NCI-H510A treated with DMSO at 0.1 percent for 48 hours (cell line): ENCODE measurements at places on chromosomes 6 and 20.

DNA sequence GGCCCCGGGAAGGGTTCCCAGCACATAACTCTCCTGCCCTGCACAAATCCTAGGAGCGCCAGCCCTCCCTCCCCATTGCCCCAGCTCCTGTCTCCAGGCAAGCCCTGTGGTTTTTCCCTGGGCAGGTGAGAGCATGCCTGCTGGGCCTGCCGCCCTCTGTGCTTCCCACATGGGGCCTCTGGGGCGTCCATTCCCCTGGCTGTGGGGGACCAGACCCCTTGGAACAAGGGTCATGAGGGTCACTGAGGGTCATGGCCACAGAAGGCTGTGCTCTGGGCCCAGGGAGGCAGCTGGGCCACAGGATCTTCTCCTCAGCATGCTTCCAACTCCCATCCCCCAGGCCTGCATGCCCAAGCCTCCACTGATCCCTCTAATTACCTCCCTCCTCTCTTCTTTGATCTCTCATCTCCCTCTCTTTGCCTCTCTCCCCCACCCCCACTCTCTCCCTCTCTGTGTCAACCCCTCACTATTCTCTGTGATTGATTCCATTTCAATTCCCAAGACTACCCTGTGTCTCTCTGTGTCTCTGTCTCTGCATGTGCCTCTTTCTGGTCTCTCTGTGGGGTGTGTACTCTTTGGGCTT lies 6.1 kb downstream of the MDFI start:
- peak; percentile 56 for DNase-seq

DNA sequence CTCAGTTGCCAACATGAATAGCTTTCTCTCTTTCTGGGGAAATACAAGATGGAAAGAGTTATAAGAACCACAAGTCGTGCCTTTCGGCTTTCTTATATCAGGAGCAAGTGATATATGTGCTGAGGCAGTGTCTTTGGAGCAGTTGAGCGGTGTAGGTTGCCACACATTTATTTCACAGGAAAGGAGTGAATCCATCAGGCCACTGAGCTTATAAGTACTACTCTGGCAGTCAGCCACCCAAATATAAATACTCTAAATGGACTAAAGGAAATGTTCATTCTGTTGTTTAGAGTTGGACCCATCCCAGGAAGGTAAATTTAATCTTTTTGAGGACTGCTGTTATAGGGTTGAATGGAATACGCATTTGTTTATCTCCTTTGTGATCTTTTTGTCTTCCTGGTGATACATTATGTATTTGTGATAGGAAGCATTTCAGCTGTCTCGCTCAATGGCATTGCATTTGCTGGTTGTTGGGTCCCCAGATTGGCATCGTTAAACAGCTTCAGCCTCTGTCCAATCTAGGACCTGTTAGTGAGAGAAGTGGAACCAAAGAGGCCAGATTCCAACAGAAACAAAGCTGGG lies 139.7 kb downstream of the SOBP start:
- no peak for DNase-seq

- DNase-seq: no peak
These were observed 35.8 kb downstream of the CDC5L start for GRCh38 chr6:44423306-44423705.

- DNase-seq: no peak
These were observed 6.2 kb downstream of the SLC9A8 start for GRCh38 chr20:49818816-49819215.

- DNase-seq: no peak
These were observed 391.9 kb downstream of the CD109 start for GRCh38 chr6:74087899-74088298.

- peak; percentile 35 for DNase-seq
These were observed 508 bp downstream of the NOP56 start for GRCh38 chr20:2652724-2653555.

DNA sequence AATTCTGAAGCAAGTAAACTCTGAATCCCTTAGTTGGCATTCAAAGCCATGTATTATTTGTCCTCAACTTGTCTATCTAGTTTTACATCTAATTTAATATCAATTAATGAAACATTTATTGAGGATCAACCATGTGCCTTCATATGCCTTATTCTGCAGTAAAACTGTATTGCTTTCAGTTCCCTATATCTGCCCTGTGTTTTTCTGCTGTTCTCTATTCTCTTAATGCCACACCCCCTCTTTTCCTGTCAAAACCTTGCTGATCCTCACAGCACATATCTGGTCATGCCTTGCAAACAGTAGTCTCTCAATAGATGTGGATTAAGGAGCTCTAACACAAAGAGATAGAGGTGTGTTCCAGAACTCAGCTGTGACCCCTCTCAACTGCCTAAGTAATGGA lies 2.0 kb downstream of the FIG4 start:
- no peak for DNase-seq

GRCh38 chr6:42030585-42031506 lies 19.5 kb upstream of the TAF8 start:
- DNase-seq: no peak

GRCh38 chr6:135088818-135089809 lies 34.5 kb upstream of the HBS1L start:
- no peak for DNase-seq

DNA sequence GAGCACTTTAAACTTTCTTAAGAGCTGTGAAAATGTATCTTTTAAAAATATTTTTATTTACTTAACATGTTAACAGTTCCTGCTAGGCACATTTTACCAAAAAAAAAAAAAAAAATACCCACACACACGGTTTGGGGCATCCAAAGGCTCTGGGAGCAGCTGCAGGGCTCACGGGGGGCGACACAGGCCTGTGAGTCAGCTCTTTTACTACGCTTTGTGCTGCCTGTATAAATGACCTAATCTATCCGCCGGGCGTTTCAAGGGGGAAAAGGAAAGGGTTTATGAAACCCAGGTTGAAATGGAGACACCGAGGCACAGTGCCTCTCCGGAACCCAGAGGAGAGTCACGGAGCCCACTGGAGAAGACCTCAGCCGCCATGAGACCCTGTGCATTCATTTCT lies 40.4 kb downstream of the DLL1 start:
- DNase-seq: no peak

- no peak for DNase-seq
These were observed 492.0 kb upstream of the SULF2 start for GRCh38 chr20:48277266-48277665.

- no peak for DNase-seq
These were observed 133.9 kb upstream of the MYLIP start for GRCh38 chr6:15994814-15995459.

DNA sequence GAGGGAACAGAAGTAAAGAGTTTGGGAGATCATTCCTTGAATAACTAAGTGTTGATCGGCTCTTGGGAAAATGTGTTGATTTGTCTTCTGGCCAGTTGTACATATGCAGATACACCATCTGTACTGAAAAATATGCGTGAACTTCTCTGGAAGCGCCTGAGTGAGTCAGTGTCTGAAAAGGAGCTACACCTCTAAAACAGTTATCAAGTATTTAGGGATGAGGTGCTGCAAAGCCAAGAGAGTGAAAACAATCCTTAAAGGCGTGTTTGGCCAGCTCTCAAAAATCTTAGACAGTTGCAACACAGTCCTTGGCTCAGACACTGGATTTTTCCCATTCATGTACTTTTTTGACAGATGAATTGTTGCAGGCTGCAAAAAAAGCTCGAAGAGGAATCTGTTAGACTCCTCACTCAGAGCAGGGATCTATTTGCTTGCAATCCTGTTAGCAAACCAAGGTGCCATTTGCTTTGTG lies 61.3 kb downstream of the BMP6 start:
- DNase-seq: no peak

DNA sequence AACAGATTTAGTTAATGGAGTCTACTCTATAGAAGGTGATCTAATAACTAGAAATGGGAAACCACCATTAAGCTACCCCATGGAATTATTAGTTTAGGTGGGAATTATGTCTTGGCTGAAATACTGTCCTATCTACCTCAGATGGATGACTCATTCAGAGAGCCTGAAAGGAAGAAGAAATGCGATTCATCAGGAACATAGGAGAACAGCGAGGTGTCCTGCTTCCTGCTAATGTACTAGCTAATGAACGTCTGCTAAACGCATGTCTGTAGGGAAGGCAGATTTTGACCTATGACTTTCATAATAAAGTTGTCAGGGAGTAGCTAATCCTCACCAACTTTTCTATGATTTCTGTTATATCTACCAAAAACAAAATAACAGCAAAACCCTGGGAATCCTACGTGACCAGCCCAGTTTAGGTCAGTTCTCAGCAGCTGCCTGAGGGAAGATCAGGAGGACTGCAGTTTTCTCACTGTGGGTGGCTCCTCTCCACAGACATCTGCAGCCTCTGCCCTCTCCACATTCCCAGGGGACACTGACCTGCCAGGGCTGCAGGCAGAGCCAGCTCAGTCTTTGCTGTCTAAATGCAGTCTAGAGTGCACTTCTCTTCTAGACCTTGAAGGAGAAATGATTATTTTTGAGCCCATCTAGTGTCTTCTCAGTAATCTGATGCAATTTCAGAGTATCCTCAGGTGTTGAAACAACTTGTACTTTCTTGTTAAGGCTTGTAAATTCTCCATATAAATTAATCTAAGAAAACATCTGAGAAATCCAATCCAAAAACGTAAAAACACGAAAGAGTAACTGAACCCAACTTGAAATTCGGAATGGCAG lies 18.1 kb upstream of the SFT2D1 start:
- DNase-seq: no peak

GRCh38 chr6:122623279-122623678 lies 13.1 kb downstream of the PKIB start:
- no peak for DNase-seq

- DNase-seq: peak; percentile 2
These were observed 190.3 kb downstream of the TENT5A start for GRCh38 chr6:81562169-81562568.

GRCh38 chr6:1796706-1797529 lies 187.2 kb downstream of the FOXC1 start:
- DNase-seq: no peak

GRCh38 chr6:37204014-37204751 lies 34.2 kb downstream of the PIM1 start:
- no peak for DNase-seq

DNA sequence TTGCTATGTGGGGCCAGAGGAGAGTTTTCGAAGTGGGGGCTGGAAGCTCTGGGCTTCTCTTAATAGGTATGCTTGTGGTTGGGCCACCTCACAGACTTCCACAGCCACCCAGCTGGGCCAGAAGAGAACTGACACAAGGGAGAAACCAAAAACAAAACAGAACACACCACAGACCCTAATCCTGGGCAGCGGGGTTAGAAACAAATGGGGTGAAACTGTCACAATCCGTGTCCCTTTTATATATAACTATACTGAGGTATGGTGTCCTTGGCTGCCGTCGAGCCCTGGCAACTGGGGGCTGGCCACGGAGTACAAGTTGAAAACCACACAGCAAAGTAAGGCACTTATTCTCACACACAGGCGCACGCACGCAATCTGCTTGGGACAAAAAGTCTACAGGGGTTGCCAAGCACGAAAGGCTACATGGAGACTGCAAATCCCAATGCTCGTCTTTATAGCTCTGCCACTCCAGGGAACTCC lies 78.3 kb downstream of the TRAM2 start:
- no peak for DNase-seq

DNA sequence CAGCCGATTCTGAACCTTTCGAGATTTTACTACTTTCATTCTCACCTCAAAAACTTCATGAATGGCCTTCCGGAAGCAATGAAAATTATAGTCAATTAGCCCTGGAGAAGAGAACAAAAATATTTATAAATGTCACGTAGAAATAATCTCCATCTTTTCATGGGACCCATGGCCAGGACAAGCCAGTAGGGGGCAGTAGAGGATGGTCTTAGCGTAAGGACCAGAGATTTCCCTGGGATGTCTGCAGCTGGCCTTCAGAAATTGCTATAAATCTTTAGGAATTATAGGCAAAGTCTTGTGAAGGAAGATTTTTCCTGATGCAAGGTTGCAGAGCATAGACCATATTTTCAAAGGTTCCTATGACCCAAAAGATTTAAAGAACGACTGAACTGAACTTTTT lies 15.6 kb upstream of the UBE2J1 start:
- peak; percentile 8 for DNase-seq

DNA sequence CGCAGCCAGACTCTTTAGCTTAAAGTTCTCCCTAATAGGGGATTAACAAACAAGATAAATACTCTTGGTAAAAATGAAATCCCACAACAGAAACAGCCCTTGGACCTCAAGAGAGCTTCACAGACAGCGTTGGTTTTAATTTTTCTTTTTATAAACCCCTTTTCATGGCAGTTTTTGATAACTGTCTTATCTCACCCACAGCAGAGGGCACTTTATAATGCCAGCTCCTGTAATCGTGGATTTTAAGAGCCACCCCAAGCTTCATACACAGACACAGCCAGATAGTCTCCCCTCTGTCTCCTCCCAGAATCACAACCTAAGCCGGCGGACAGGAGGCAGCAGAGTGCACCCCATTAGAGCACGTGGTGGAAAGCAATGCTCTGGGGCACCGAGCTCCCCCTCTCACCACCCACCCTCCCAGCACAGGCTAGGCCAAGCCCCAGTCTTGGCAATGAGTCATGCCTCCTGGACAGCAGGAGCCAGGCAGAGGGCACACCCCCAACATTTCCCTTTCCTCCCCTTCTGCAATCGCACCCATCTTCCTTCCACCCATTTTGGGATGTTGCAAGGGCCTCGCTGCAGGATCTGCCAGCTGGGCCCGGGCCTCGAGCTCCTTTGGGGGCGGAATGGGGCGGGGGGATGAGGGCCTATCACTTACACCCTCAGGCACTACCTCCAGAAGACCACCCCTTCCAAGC lies 2.4 kb downstream of the JAG1 start:
- no peak for DNase-seq

GRCh38 chr20:23879811-23880374 lies 345 bp upstream of the CST5 start:
- no peak for DNase-seq

DNA sequence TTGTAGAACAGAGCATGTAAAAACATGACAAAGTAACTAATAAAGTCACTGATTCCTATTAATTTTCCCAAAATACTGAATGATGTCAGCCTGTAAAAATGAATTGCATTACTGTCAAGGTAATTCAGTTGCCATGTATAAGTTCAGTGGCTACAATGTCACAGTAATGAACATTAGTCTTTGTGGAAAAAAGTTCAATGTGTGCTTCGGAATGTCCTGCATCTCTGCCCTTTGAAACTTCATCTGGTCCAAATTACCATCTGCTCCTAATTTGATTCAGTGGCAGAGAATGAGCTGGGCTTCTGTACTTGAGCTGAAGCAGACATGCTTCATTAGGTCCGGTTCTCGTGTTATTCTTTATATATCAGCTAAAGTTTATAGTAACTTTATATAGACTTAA lies 567.4 kb downstream of the COL12A1 start:
- no peak for DNase-seq

DNA sequence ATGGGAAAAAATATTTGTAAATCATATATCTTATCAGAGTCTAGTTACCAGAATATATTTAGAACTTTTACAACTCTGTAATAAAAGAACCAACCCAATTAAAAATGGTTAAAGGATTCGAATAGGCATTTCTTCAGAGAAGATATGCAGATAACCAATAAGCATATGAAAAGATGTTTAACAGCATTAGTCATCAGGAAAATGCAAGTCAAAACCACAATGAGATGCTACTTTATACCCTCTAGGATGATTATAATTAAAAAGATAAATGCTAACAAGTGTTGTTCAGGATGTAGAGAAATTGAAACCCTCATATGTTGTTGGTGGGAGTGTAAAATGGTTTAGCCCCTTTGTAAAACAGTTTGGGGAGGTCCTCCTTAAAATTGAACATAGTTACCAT lies 94.1 kb downstream of the LRRC1 start:
- DNase-seq: no peak

GRCh38 chr6:159715166-159715565 lies 12.1 kb upstream of the WTAP start:
- no peak for DNase-seq
